Fibroblast of villous mesenchyme (primary cell): ENCODE measurements at places on chromosomes 7 and 10. TPM values are rescaled to one million over a fixed set of nuclear protein-coding genes. Genes with fewer than 3 reads are reported as not detected.

- DNase-seq: no peak
Measured at GRCh38 chr7:513521-514166, 6.0 kb downstream of the PDGFA start.

DNA sequence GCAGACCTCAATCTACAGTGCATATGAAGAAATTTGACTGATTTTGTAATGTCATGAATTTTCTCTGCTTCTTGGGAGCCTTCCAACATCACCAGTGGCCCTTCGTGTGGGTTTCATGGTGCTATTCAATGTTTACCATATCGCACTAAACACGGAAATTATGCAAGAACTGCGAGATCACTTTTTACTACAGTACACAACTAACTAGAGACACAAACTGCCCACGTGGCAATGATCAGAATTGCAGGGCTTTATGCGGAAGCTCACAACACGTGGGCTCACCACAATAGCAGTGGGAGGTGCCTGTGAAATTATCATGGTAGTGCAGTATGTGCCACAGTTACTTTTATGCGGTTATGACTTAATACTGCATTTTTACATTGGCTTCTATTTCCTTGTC, 449.7 kb upstream of the KLF6 start:
- DNase-seq: peak; percentile 87

GRCh38 chr10:82574081-82574480, 699.1 kb downstream of the NRG3 start:
- no peak for DNase-seq

GRCh38 chr10:131631619-131632018, 269.2 kb upstream of the PPP2R2D start:
- DNase-seq: no peak

GRCh38 chr7:130639388-130639787, 29.2 kb downstream of the COPG2 start:
- no peak for DNase-seq

DNA sequence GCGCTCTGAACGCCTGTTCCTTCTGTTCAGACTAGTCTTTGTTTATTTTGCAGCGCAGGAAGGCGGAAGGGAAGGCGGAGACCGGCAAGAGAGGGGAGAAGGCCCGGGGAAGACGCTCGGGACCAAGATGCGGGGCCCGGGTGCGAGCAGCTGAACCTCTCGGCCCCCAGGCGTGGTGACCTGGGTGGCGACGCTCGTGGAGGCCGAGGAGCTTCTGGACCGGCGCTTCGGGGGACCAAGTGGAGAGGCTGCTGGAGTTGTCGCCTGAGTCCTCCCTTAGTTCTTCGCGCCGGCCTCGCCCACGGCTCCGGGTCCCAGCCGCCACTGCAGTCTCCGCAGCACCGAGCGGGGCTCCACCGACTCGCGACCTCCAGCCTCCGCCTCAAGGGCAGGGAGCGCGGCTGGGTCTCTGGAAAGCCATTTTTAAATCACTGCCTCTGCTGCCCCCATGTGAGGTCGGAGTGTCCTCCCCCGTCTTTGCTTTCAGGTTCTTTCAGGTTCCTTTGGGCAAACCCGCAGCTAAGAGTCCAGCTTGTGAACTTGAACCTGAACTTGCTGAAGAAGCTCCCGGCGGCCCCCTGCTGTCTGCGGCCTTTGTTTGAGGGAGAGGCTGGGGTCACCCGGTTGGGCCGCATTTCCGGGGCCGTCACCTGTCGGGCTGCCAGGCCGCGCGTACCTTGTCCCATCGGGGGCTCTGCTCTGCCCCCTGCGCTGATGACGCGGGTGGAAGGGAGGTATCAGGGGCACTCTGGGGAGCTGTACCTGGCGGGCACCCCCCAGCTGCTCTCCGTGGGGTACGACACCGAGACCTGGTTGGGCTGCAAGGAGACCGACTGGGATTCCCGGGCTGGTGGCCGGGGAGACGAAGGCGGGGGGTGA, 136.0 kb downstream of the KIF20B start:
- DNase-seq: peak; percentile 37

- peak; percentile 72 for DNase-seq
Measured at GRCh38 chr10:100878291-100878910, 34.4 kb upstream of the SLF2 start.

DNA sequence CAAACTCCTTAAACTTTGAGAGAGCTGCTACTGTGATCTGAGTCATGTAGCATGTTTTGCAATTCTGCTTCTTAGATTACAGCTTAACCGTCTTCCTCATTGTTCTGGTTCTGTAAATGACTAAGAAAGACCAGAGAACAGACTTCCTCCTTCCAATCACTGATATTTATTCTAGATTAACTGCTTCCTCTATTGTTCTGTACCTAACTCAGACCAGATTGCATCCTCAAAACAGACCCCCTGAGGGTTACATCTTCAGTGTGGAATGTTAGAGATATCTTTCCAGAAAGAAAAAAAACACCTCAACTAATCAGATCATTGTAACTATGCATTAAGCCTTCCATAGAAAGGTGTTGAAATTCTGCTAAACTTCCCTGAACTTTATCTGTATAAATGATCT, 5.7 kb upstream of the PIP start:
- no peak for DNase-seq

DNA sequence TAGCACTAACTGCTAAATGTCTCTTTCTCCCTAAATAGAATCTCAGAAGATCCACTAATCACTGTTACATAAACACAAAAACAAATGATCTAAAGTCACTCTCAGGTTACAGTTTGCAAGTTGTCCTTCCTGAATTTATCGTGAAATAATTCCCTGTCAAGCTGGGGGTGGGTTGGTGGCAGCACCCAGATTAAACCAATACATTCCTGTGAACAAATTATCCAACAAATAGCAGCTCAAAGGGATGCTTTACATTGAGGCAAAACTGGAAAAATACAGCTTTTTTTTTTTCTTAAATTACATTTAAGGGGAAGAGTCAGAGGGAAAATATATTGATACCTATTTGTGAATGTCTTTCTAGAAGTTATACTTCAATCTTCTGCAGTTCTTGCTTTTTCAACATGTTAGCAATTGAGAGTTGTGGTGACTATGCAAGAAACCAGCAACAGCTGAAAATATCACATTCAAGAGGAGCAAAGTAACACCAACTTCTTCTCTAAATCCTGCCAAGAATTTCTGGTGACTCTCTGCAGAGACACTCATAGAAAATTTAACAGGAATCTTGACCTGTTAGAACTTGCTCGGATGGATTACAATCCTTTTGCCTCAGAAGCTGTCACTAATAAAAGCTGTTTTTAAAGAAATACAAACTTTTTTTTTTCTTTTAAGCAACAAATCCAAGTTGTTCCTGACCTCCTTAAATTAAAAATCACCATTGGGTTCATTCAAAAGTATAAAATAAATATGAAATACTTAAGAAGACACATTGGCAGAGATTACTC, 18.9 kb downstream of the LMOD2 start:
- peak; percentile 8 for DNase-seq

GRCh38 chr10:47368431-47369180, 15.5 kb downstream of the ZNF488 start:
- DNase-seq: no peak

GRCh38 chr10:93039721-93040120, 20.9 kb upstream of the CYP26C1 start:
- DNase-seq: peak; percentile 41

The MRLN gene
- total RNA-seq: not detected in 2 replicates

The RNLS gene
- 13.5 and 14.2 TPM in 2 replicates for total RNA-seq

- DNase-seq: no peak
Measured at GRCh38 chr7:125934955-125935354, 1005.3 kb upstream of the POT1 start.

DNA sequence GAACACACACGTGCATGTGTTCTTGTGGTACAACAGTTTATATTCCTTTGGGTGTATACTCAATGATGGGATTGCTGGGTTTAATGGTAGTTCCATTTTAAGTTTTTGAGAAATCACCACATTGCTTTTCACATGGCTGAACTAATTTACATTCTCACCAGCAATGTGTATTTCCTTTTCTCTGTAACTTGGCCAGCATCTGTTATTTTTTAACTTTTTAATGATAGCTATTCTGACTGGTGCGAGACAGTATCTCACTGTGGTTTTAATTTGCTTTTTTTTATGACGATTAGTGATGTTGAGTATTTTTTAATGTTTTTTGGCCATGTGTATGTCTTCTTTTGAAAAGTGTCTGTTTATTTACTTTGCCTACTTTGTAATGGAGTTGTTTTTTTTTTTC, 256.6 kb downstream of the ZWINT start:
- no peak for DNase-seq

DNA sequence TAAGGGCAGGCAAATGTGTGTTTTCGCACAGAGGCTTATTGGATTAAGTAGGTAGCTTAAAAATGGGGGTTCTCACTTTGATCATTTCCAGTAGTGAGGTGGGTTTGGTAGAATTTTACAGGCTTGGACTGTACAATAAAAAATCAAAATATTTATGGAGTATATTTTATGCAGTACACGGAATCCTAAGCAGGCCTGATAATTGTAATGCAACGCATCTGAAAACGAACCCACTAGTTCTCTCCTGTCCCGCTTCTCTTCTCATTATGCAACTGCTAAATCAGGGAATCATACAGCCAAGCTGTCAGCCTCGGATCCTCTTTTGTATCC, 377 bp upstream of the POLR1F start:
- no peak for DNase-seq

GRCh38 chr7:147400925-147401324, 1189.6 kb upstream of the C7orf33 start:
- DNase-seq: no peak

DNA sequence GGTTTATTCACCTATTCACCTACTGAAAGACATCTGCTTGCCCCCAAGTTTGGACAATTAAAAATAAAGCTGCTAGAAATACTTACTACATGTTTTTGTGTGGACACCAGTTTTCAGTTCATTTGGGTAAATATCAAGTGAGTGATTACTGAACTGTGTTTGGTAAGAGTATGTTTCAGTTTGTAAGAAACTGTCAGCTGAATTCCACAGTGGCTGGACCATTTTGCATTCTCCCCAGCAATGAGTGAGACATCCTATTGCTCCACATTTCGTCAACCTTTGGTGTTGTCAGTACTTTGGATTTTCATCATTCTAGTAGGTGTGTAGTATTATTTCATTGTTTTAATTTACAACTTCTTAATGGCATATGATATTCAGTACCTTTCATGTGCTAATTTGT, 17.4 kb upstream of the IKZF1 start:
- no peak for DNase-seq

GRCh38 chr7:8105449-8106095, 137.0 kb downstream of the GLCCI1 start:
- no peak for DNase-seq

- no peak for DNase-seq
Measured at GRCh38 chr10:117830205-117830604, 216.5 kb downstream of the RAB11FIP2 start.

The TFEC gene
- total RNA-seq: not detected in 2 replicates

The PKD2L1 gene
- not detected in 2 replicates for total RNA-seq

The GJC3 gene
- total RNA-seq: not detected in 2 replicates

DNA sequence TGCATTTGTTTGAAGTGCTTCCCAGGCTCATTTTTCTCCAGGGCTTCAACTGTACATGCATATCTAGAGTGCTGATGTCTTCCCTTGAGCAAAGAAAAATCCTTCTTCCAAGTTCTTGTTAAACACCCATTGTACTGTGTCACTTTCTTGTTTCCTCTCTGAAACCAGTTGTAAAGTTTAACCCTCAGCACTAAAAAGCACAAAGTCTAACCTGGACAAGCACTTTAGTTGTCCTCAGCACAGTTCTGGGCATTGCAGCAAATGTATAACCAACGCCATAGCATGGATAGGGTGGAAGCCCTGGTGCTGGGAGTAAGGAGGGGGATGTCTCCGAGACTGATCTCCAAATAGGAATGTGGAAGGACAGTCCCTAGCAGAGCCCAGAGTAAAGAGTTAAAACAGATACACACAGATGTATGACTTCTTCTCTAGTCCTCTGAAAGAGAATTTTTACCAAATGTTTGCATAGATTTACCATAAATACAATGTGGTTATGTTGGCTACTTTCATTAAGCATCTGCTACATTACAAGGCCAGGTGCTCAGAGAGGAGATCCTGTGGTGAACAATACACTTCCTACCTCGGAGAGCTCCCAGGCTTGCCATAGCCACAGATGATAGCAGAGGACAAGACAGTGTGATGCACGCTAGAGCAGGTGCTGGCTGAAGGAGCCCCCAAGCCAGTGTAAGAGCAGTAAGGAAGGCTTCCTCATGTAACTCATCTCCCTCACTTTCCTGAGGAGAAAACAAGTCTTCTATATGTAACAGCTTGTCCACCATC, 57.0 kb downstream of the DNAJC12 start:
- no peak for DNase-seq

DNA sequence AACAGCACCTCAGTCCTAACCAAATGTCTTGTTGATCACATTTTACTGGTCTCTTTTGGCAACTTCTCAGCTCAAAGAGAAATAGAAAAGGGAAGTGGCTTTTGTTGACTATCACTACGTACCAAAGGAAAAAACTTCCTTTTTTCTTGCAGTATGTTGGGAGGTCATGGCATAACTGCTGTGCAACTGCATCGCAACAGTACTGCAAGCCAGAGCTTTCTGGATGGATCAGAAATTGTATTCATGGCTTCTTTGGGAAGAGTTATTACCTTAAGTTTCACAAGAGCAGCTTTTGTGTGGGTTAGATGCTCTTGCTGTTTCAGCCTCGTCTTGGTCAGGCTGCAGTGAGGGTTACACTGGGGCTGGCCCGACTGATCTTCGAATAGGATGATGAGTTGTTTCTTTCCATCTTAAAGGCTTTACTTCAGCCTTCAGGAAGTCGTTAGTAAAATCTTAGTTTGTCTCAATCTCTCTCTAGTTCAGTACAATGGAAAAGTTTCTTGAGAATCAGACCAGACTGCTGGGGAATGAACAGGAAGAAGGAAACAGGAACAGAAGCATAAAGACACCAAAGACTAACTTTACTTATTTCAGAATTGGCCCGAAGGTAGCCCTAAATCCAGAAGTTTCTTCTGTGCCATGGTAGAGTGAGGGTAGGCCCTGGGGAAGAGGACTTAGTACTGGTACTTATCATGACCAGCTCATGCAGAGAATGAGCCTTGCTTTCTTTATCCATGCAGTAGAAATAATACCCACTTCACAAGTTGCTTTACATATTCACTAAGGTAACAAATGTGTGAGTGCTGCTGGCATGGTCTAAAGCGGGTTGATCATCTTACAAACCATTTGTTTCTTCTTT, 153.6 kb downstream of the CELF2 start:
- DNase-seq: no peak

The AGR3 gene
- total RNA-seq: not detected in 2 replicates

- no peak for DNase-seq
Measured at GRCh38 chr10:4066581-4067390, 281.8 kb upstream of the KLF6 start.
